ENCODE measurements at places on chromosomes 5 and 9.

GRCh38 chr9:106869028-106869427 is 6.1 kb downstream of the ZNF462 start:
- no peak for DNase-seq

DNA sequence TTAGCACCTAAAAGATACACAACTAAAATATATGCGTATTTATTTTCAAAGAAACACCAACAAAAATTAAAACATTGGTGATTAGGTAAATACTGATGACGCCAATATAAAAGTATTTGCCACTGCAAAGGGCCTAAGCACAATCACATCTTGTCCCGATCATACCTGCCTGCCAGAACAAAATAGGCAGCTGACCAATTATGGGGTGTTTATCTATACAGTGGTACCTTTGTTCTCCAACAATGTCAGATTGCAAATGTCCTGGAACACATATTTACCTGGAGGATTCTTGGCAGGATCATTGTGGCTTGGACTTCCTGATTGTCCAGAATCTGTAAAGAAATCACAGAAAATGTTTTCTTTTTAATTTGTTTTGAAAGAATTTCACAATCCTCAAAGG is 134.5 kb downstream of the NFIB start:
- no peak for DNase-seq

DNA sequence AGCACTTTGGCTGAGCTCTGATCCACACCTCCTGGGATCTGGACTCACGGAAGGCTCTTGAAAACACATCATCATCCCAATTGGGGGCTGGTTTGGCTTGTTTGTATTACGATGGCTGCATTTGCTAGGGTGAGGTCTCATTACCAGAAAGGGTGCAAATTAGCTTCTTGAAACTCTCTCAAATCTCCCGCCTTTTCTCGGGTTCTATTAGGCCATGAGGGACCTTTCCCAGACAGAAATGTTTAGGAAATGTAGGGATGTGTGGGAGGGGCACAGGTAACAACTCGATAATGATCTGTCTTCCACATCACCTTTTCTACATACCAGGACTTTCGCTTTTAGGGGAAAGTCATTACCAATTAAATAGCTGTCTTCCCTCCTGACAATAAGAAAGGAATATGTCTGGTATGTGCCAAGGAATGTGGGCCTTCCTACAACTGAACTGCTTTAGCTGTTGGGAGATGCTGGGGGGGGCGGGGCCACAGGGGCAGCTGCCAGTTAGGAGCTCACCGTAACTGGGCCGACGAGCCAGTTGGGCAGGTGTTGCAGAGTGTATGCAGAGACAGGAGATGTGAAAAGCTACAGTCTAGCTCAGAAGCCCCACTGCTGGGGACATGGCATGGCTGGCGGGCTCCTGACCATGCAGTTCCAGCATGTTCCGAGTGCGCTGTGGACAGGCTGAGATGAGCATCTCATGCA is 71.2 kb downstream of the AK8 start:
- DNase-seq, result no peak

GRCh38 chr9:123651273-123651672 is 278.7 kb downstream of the DENND1A start:
- no peak for DNase-seq

DNA sequence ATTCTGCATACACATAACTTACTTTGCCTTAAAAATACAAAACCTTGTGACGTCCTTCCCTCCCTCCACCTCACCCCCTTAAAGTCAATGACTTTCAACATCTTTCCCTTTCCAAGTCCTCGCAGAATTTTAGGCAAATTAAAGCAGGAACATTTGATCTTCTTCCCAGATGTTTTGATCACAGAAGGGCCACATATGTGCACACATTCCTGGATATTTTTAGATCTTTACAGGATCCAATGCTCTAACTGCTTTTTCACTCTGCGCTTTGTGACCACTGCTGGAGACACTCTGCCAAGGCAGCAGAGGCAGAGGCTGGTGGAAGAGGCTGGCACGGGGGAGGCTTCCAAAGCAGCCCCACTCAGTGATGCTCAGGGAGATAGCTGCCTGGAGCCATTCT is 130.7 kb downstream of the SEC61B start:
- no peak for DNase-seq

DNA sequence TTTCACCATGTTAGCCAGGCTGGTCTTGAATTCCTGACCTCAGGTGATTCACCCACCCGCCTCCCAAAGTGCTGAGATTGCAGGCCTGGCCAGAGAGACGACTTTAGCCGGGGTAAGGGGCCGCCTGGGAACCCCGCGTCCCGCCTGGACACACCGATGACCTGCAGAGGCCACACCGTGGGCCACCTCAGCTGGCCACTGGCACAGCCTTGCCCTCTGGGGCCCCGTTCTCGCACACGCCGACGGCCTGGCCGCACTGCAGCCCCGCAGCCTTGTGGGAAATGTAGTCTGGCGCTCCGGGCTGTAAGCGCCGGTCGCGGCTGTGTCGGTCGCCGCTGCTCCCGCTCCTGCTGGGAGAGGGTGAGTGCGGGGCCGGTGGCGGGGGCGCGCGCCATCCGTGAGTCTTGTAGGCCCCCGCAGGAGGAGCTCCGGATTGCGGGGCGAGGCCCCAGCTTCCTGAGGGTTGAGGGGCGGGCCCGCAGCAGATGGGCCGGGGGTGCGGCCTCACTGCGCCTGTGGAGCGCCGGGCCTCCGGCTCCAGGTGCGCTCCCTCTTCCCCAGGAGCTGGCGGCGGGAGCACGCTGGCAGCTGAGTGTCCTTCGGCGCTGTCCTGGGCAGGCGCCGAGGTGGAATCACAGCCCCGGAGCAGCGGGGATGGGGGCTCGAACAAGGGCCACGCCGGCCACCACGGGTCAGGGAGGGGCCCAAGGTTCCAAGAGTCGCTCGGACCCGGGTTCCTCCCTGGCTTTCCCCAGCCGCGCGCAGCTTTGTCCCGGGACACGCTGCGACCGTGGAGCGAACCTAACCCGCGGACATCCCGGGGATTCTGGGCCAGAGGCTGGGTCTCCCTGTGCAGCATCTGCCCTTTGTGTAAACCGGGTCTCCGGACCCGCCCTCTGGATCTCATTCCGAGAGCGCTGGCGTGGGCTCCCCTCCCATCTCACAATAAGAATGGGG is at the start of gene ZFP2:
Gene ZFP2, plus strand, starts transcription at position 299 of the 957 bp plus-strand sequence. CDS start 35,401 bp downstream, outside the sequence.
- no peak for DNase-seq

- no peak for DNase-seq
These were observed 3.7 kb downstream of the SLC31A2 start for GRCh38 chr9:113154471-113154870.

GRCh38 chr5:35202319-35203111 is 27.8 kb downstream of the PRLR start:
- peak; percentile 10 for DNase-seq

DNA sequence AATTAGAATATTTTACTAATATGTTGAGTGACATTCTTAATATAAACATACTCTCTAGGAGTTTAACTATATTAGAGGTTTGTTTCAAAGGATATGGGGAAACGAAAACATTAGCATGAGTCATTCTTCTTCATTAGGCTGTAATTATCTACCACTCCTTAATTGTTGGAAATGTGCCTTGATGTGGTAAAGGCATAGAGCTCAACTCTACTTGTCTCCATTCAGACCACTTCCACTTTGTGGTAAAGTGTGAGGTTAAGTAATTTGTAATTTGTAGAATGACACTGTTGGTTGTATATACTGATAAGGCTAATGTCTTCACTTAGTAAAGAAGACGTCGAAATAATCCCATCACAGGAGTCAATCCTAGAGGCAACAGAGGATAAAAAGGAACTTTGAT is 58.1 kb downstream of the HAPLN1 start:
- DNase-seq, result no peak

DNA sequence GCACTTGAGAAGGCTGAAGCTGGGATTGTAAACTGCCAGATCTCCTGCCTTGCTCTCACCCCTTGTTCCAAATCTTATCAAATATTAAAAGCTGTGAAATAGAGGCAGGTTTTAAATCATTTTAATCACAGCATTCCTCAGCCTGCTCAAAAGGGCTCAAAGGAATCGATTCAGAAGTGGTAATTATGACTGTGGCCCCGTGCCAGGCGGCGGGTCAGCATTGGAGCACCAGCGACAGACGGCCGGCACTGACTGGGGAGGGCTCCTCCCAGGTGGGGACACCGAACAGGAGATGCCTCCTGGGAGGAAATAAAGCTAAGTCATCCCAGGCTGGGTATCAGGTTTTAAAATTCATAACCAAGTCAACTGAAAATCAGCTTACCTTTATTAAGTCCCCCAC is 66.7 kb downstream of the KCNIP1 start:
- DNase-seq, result no peak

GRCh38 chr9:135729480-135729879 is 27.5 kb downstream of the KCNT1 start:
- DNase-seq, result no peak

DNA sequence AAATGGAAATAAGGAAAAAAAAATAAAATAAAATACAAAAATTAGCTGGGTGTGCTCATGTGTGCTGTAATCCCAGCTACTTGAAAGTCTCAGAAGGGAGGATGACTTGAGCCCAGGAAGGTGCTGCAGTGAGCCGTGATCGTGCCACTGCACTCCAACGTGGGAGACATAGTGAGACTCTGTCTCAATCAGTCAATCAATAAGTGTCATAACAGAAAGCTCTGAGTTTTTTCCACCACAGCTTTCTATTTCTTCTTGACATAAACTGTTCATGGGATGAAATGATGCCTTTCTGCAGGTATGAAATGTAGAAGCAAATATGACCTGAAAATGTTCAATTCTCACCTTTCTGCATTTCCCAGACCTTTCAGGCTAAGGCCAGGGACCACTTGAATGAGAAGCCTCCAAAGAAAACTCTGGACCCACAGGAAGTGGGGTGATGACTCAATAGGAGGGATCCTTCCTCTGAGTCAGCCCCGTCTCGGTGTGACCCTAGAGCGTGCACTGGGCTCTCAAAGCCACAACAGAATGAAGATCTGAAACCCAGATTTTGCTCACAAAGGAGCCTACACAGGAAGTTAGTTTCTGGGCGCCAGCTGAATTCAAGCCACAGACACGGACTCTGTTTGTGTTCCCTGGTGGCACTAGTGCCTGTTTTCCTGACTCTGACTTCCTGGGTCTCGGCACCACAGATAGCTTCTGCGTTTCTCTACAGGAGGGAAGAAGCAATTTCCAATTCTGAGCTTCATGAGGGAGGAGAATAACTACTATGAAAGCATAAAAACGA is 62.0 kb downstream of the ANKH start:
- DNase-seq, result peak; percentile 68

- no peak for DNase-seq
These were observed 32.0 kb downstream of the SLC46A2 start for GRCh38 chr9:112858625-112859147.

DNA sequence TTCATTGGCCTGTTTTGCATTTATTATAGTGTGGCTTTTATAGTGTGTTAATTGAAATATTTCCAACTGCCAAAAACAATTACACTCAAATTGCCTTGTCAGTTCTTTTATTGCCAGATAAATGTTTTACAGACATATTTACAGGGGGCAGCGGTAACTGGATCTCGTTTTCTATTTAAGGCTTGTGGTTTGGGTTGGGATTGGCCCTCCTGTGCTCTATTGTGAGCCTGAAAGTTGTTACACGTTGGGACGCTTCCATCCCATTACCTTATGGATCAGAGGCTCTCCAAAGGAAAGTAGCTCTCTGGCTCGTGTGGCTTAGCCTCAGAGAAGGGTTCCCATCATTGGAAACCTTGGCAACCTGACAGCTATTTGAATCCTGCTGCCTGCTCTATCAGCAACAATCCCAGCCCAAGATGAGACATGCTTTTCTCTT is 20.8 kb downstream of the DNAI1 start:
- DNase-seq, result no peak

- DNase-seq, result no peak
These were observed 102.0 kb upstream of the FSTL4 start for GRCh38 chr5:133714161-133714915.

DNA sequence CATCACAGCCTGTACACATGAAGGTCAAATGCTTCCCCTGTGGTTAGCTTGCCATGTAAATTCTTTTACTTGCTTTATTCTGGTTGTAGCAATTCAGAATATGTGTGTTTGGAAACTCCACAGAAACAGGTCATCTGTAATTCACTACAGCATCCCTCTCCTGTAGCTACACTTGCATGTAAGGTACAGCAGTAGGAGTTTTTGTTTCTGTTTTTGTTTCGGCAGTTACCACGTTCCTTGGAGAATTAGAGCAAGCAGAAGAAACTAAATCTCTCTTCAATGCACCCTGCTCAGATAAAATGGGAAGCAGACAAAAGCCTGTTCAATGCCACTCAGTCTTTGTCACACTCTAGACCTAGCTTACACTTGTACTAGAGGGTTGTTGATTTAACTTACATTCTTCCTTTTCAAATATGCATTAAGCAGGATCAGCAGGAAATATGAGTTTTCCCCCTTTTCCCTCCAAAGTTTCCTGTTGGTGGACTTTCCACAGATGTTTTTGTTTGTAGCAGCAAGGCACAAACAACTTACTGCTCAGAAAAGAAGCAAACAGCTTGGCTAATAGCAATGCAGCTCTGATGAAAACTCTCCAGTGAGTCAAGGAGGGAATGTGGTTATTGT is 80.9 kb downstream of the YIPF5 start:
- no peak for DNase-seq

GRCh38 chr9:34589636-34590380 is at the start of gene CNTFR:
TSS of gene CNTFR (minus strand) at chr9:34589724. CDS start at chr9:34568981, 20,743 bp downstream.
- DNase-seq, result no peak

GRCh38 chr9:70589571-70590314 is 175.3 kb upstream of the KLF9 start:
- no peak for DNase-seq

- DNase-seq, result no peak
These were observed 17.0 kb downstream of the LARS1 start for GRCh38 chr5:146165460-146165859.

GRCh38 chr5:163498886-163499285 is 6.5 kb upstream of the MAT2B start:
- DNase-seq, result no peak

DNA sequence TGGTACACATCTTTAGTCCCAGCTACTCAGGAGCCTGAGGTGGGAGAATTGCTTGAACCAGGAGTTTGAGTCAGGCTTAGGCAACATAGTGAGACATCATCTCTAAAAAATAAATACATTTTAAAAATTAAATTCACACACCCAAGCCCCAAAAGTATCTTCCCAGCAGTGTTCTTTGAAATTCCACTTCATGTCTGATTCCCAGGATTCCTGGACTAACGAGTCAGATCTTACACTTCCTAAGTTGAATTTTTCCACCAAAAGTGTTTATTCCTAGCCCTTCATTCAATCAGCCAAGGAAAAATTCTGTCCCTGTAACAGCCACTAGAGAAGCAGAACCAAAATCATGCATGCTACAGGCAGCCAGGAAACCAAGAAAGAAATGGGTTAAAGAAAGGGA is 970.9 kb downstream of the EFNA5 start:
- DNase-seq, result no peak

DNA sequence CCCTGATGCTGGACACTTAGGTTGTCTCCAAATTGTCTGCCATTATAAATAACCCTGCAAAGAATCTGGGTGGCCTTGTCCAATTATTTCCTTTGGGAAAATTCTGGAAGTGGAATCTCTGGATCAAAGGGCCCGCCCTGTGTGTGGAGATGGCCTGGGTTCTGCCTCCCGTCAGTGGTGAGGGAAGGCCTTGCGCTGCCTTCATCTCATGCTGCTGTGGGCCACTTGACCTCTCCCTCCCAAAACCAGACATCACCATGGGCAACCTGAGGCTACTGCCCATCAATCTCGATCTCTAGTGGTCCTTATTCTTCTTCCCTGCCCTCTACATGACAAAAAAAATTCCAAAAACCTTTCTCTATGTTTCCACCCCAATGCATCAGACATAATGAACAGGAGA is 6.6 kb downstream of the CLTB start:
- no peak for DNase-seq

GRCh38 chr5:149810856-149811255 is 80.7 kb downstream of the PPARGC1B start:
- DNase-seq, result no peak

GRCh38 chr5:98769959-98770208 is 3.6 kb upstream of the RGMB start:
- DNase-seq, result no peak

- DNase-seq, result no peak
These were observed 161.8 kb upstream of the SPRY4 start for GRCh38 chr5:142486581-142486980.
